ENCODE measurements at places on chromosomes 2 and 18.

GRCh38 chr2:10882568-10882967 lies 29.2 kb upstream of the KCNF1 start:
- no peak for DNase-seq

GRCh38 chr2:199751492-199752120 lies 99.4 kb downstream of the FTCDNL1 start:
- no peak for DNase-seq

DNA sequence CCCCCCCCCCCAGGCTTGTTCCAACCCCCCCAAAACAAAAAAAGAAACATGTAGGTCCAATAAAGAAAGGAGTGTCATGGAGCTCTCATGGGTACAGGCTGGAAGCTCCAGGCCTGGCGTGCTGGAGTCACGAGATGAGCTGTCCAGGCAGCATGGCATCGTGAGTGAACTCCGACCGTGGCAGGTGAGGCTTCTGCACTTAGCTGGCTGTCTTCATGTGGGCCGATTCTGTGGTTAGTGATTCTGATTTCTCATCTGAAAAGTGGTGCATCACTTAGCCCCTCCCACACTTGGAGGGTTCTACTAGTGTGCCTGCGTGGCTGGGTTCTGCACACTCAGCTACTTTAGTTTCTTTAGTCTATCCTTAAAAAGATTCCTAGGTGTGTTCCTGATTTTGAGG lies 126.4 kb upstream of the MGAT5 start:
- no peak for DNase-seq

GRCh38 chr18:59233017-59233410 lies 13.1 kb downstream of the GRP start:
- DNase-seq, result no peak

- DNase-seq, result no peak
Measured at GRCh38 chr18:77617694-77618093, 368.0 kb downstream of the GALR1 start.

DNA sequence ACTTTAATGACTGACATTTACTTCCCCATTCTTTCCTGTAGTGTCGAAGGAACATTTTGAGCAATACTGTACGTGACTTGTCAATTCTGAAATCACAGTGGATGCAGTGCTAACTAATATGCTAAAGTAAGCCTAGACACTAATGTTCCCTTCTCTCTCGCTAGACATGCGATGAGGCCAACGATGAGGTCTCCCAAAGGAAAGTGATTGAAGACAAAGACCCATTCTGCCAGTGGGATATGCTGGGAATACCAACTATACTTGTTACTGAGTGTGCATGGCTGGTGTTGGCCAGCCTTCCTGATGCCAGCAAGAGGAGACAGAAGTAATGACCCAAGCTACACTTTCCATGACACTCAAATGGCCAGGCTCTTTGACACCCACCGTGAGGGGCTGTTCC lies 2.5 kb upstream of the SERPINE2 start:
- DNase-seq, result no peak

DNA sequence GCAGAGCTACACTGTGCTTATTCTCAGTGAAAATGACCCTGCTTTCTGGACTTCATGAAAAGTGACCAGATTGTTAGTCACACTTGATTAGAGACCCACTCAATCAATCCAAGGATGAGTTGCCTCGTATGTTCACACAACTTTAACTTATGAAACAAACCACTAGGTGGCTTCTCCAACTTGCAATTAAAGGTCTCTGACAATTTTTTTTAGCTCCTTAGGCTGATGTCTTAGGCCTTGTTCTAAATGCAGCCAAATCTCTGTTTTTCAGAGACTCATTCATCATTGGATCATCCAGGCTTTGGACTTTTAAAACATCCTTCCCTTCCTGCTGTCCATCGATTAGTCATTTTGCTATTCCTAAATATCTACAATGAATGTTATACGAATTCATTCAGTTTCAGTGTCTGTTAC lies 63.4 kb downstream of the MREG start:
- DNase-seq, result no peak

DNA sequence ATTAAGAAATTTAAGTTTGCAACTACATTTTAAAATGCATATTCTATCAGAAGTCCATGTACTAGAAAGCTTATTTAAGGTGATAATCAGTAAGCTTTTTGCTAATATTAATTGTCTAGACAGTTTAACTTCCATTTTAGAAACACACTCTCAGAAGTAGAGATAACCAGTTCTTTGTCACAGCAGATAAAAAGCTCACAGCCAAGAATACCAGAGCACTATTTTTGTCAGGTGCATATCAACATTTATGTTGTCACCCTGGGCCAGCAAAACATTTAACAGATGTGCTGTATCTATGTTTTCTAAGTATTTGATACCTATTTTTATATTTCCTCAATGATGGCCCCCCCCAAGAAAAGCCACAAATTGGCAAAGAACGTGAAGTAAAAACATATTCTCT lies 192.6 kb downstream of the ERBB4 start:
- no peak for DNase-seq

DNA sequence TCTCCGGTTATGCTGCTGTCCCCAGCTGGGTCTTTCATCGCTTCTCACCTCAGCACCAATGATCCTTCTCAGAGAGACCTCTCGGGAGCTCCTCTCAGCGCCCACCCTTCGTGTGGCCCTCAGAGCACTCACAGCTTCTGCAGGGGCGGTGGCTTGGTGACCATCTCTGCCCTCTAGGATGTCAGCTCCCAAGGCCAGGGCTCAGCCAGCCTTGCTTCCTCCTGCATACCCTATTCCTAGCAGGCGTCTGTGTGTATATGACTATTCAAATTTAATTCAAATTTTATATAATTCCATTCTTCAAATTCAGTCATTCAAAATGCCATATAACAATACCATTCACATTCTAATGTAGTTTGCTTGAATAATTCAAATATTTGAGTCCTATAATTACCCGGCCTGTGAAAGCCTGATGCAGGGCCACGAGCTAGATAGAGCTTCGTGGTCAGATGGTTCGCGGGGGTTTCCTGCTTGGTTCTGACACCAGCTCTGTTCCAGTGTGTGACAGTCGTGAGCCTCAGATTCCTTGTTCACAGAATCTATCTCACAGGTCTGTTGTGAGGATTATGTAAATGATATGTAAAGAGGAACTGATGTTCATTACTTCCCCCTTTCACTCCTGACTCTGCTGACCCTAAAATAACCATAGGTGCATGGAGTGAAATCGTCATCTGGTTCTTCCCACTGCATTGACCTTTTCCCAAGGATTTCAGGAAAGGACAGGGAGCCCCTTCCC lies 94.0 kb upstream of the CNGA3 start:
- DNase-seq, result no peak

GRCh38 chr2:26942543-26943295 lies 27.7 kb upstream of the MAPRE3 start:
- peak; percentile 74 for DNase-seq

DNA sequence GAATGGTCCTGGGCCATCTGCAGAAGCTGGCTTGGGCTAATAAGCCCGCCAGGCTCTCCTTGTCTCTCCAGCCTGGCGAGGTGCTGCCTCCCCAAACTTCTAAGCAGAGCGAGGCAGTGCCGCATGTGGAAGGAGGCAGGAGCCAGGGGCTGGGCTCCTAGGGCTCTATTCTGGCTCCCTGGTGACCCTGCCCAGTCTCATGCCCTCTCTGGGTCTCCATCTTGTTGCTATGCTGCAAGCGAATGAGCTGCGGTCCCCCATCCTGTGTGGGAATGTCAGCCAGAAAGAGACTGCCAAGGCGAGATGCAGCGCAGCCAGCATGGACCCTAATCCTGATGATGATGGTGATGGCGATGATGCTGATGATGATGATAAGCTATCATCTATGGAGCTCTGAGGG lies 48.7 kb downstream of the TNS1 start:
- no peak for DNase-seq

DNA sequence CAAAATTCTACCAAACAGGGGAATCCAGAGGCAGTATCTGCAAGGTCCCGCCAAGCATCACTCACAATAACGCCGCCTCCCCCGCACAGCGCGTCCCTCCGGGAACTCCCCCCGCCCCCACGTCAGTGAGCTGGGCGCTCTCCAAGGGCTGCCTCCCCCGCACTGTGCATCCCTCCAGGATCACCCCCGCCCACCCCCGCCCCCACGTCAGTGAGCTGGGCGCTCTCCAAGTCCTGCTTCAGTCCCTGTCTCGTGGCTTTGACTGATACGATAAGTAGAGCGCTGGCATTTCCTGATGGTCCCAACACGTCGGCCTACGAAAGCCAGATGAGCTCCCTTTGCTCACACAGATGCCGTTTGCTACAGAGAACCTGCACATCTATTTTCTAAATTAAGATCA lies 130.7 kb upstream of the TPO start:
- DNase-seq, result no peak

DNA sequence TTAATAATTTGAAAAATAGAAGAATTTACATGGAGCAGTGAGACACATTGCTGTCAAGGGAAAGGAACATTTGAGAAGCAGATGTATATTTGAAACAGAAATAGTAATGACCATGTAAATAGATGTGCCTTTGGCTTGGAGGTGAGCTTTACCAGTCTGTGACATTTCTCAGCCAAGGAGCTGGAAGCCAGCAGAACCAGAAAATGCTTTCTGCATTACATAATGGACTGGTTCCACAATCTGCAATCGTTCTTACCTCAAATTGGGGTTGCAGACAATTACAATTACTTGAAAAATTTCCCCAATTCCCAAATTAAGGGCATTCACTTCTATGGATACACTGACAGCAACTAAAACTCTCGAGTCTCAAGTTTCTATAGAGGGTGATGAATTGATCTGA lies 59.7 kb downstream of the HNMT start:
- DNase-seq, result no peak

DNA sequence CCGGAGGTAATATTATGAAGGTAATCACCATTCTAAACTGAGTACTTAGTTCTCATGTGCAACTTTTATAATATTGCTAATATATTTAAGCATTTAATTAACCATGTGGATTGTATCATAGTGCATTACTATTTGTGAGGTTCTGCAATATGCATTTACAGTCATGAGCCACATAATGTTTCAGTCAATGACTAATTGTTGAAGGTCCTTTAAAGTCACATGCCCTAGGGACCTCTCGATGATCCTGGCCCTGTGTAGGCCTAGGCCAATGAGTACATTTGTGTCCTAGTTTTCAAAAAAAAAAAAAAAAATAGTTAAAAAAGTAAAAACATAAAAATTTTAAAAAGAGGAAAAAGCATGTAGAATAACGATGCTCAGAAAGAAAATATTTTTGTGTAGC lies 298.0 kb downstream of the DSEL start:
- DNase-seq, result no peak

DNA sequence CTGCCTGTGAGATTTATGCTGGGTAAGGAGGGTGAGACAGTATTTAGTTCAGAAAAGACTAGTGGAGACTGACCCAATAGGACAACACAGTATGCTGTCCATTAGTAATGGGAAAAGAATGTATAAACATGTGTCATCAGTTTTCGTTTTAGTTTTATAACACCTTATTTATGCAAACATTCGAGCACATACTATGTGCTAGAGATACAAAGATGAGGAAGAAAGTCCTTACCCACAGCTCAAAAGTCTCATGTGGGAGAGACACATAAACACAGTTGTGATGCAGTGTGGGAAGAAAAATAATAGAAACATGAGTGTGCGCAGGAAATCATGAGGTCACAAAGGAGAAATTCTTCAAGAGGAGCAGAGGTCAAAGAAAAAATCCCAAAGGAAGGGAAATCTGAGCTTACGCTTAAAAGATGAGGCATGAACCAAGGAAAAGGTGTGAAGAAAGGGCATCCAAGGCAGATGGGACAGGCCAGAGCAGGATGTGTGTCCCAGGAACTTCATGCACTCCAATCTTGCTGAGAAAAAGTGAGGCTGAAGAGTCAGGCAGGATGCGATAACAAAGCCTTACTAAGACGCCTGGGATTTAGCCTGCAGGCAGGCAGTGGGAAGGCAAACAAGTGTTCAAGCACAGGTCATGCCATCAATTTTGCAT lies 8.1 kb downstream of the METTL21A start:
- DNase-seq, result no peak

DNA sequence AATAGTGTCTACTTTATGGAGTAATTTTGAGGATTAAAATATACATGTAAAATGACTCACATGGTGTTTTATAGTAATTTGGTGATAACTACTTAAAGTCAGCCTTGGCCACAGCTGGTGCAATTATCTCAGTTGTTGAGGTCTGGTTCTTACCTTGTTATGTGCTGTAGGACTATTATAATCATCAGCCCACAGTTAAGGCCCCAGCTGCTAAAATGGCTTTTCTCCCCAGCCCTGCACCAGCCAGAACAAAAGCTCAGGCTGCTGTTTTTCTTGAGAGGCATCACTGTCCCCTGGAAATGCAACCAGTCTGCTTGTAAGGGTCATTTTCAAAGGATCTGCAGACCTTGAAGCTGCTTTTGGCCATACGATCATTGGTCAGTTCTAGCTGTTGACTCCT lies 283.3 kb upstream of the THUMPD2 start:
- DNase-seq, result no peak

GRCh38 chr2:33186937-33187336 lies 240.2 kb downstream of the LTBP1 start:
- no peak for DNase-seq

DNA sequence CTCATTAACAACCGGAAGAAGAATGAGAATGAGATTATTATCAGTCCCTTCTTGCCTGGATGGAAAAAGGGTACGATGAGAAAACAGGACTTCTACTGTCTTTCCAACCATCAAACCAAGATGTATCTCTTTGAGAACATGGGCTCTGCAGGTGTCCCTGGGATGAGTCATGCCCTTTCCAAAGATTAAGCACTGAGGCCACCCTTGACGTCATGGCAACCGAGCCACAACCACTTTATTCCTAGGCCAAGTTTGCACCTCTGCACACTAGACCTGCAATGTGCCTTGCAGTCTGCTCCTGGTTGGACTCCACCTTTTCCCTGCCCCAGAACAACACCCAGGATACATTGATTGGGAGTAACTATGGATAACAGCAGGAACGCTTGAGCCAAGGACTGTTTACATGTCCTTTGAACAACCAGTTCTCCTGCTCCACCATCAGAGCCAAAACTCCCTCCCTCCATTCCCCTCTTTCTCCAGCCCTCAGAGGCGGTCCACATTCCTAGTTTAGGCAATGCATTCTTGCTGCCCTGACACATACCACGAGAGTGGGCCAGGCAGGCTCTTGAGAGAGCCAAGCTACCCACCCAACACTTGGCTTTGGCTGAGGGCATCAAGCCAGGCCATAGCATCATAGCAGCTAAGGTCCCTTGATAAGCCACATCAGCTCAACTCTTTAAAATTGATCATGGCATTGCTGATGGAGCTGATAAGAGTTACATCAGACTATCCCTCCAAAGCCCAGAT lies 310.7 kb downstream of the TNS1 start:
- DNase-seq, result no peak

- no peak for DNase-seq
Measured at GRCh38 chr2:214232271-214232670, 178.6 kb upstream of the VWC2L start.

DNA sequence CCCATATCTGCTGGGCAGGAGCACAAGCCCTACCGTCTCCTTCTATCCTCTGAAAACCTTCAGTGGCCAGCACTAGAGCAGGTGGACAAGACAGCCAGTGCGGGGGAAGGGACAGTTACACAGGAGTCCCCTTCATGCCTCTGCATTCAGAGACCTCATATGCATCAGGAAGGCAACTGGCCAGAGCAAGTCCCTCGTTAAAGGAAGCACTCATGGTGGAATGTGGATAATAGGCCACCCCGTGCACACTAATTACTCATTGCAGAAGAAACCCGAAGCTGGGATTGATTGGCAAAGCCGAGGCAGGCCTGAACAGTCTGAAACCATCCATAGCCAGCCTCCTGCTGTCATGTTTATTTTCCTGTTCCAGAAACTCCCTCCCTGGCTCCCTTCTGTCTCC lies 11.2 kb downstream of the KIAA2012 start:
- no peak for DNase-seq
